Heart right ventricle (tissue), 16 donors: ENCODE measurements at places on chromosomes 5 and 9. TPM values are rescaled to one million over a fixed set of nuclear protein-coding genes. Genes with fewer than 3 reads are reported as not detected.

Gene PCDHB15
- total RNA-seq = 4.5 TPM

GRCh38 chr5:43840424-43841125, 237.6 kb downstream of the NNT start:
- DNase-seq = no peak

GRCh38 chr5:66653325-66653724, 57.1 kb downstream of the MAST4 start:
- no peak for DNase-seq

GRCh38 chr5:169374761-169375160, 73.8 kb upstream of the SLIT3 start:
- no peak for DNase-seq

Gene MARCOL
- total RNA-seq = not detected

Gene NPR3
- 113 TPM for total RNA-seq

DNA sequence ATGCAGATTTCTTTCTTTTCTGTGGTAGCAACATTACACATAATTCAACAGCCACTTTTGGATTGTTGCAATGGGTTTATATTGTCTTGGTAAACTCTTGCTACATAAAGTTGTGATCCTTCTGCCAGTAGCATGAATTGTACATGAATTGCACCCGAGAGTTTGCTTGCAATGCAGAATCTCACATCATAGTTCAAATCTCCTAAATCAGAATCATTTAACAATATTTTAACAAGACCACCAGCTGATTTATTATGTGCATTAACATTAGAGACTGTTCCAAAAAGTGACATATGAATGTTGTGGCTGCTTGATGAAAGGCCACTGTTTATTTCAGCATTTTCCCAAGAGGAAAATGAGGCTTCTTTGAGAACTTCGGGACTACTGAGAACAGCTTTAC, 1491.8 kb upstream of the NUDT12 start:
- DNase-seq = no peak

- DNase-seq = no peak
These were observed 11.6 kb downstream of the WHRN start for GRCh38 chr9:114493521-114494184.

Gene RANBP17
- 5.7 TPM for total RNA-seq

- DNase-seq = no peak
These were observed 132.1 kb upstream of the PPP1R26 start for GRCh38 chr9:135347461-135347860.

DNA sequence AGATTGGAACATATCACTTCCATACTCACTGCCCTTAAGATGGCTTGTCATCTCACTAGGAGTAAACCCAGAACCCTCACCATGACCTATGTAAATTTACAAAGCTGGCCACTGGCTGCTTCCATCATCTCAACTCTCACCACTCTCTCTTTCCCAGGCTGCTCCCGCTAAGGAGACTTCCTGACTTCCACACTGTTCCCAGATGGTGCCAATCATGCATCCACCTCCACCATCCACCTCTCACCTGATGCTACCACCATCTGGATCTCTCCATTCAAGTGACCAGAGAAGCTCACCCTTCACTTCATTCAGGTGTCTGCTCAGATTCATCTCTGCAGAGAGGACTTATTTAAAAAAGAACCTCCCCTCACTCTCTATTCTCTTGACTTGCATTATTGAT, 91.3 kb downstream of the HTR4 start:
- DNase-seq = no peak

- DNase-seq = no peak
These were observed 112.1 kb downstream of the ST8SIA4 start for GRCh38 chr5:100790951-100791350.

GRCh38 chr5:157175071-157175612, 5.5 kb upstream of the ITK start:
- no peak for DNase-seq

DNA sequence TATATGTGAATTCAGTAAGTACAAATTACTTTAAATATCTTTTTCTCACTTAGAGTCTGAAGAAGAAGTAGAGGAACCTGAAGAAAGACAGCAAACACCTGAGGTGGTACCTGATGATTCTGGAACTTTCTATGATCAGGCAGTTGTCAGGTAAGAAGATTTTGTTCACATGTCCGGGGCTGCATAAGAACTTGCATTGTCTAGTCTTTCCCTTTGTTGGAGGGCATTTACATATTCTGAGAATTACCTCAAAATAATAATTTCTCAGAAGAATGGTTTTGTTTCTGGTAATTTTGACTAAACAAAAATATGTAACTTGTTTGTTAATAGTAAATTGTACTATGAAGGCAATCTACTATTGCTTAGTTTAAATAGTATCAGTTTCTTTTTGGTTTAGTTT, 23.7 kb downstream of the G3BP1 start:
- no peak for DNase-seq

- DNase-seq = no peak
These were observed 25.1 kb downstream of the CARTPT start for GRCh38 chr5:71744009-71744790.

- DNase-seq = no peak
These were observed 133.3 kb upstream of the SMARCA2 start for GRCh38 chr9:1881708-1882295.

- DNase-seq = no peak
These were observed 63.9 kb downstream of the PRRT1B start for GRCh38 chr9:131609099-131609830.

Gene KCTD16
- total RNA-seq = 0.28 TPM

Gene TMEM174
- total RNA-seq = not detected

DNA sequence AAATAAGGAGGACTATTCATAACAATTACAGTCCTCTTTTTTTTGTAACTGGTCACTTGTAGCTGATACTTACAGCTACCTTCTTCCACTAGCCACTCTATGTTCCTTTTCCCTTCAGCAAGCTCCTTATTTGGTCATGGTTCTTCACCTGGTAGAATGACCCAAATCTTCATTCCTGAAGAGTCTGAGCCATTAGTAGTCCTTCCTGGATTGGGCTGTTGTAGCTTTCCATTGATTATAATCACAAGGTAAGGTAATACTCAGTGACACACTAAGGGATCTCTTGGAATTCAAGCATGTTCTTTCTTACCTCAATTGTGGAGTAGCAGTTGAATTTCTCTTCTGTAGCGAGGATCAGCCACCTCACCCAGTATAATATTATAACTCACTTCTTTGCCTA, 25.5 kb upstream of the ITGA2 start:
- DNase-seq = no peak

Gene RAD17
- total RNA-seq = 17.5 TPM

- no peak for DNase-seq
These were observed 39.2 kb downstream of the NSG2 start for GRCh38 chr5:174084691-174085154.

DNA sequence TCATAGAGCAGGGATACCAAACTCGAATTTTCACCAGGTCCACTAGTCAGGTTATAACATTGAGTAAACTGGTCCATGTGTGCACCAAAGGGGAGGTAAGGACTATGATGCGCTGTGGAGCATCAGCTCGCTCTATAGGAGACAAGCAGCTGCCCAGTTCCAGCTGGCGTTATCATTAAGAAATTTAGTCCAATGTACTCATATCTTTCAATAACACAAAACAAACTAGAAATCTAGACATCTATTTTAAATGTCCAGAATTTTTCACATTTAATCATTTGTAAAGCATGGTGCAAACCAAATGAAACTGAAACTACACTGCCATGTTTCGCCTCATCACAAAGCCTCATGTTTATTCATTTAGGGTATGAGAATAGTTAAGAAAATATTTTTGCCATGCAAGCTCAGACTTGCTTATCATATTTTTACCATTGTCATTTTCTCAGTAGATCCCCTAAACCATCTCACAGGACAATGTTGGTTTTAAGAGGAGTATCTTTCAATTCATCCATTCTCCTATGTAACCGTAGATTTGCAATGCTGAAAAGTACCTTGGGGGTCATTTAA, 50.9 kb downstream of the ZNF474 start:
- DNase-seq = no peak

Gene MSX2
- 1.2 TPM for total RNA-seq

DNA sequence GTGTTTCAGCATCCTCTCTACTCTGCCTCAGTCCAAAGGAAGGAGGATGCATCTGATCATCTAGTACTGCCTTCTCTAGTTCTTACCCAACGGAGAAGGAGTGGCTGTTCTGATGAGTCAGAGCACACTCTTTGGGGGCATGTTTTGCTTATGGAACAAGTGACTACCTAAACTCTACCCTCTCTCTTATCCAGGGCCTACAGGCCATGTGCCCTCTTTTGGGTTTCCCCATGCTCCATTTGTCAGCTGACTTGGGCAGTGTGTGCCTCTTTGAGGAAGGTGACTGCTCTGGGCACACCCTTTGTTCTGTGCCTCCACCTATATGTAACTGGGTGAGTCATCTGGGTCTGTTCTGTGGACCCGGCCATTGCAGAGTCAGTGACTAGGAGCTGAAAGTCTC, 89.6 kb upstream of the BNC2 start:
- no peak for DNase-seq

DNA sequence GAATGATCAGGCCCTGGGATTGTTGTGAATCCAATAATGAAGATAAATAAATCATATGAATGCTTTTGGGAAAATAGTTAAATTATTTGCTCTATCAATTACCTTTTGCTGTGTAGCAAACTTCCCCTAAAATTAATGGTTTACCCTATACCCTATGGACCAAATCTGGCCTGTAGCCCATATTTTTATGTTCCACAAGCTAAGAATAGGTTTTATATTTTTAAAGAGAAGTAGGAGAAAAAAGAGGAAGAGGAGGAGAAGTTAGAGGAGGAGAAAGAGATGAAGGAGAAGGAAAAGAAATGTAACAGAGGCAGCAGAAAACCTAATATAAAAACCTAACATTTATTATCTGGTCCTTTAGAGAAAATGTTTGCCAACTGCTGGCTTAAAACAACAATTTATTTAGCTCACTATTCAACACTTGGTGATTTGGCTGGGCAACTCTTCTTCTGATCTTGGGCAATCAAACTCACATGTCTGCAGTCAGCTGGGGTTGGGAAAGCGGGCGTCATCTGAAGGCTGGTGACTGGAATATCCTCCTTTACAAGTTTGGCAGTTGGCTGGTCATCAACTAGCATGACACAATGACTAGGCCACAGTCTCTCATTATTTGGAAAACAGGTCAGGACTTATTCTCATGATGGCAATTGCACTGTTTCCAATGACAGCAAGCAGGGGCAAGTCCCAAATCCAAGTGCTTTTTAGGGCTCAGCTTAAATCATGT, 522.9 kb downstream of the RASEF start:
- DNase-seq = no peak

Gene PPP2R2B
- 0.85 TPM for total RNA-seq

DNA sequence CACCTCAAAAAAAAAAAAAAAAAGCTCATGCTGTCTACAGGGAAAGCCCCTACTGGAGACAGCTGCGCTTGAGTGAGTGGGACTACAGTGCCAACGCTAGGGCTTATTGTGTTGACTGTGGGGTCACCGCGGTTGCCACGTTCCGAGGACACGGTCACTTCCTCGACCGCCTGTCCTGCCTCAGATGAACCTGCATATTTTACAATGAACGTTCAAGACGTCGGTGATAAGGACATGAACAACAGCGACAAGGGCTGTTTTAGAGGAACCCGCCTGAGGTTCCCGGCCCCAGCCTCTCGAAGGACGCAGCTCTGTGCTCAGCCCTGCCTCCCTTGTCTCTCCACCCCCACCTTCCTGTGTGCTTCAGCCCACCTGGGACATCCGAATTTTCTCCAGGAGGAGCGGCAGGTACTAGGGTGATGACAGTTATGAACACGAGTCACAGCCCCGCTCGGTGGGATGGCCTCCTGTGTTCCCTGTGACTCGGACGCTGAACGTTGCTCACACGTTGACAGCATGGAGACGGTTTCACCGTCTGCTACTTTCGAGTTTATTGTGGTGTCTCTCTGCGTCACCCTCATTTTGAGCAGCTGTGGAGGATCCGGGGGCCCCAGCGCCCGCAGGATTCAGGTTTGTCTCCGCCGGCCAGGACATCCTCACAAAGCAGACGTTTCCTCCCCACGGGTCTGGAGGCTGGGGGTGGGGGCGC, 11.3 kb upstream of the DIPK1B start:
- DNase-seq = no peak

DNA sequence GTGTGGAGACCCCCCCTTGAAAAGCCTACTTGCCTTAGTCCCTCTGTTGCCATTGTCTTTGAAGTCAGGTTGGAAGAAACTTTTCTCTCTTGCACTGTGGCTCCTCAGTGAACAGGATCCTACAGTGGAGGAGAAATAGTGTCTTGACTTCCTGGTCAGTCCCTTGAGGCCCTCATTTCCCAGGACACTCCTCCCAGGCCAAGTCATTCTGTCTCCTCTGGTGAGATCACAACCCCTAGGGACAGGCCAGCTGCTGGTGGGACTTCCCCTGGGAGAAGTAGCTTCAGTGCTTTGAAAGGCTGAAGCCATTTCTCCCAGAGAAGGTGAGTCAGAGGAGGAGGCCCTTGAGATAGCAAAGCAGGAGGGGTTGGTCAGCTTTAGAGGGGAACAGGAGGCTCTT, 10.1 kb upstream of the GRIA1 start:
- DNase-seq = no peak

DNA sequence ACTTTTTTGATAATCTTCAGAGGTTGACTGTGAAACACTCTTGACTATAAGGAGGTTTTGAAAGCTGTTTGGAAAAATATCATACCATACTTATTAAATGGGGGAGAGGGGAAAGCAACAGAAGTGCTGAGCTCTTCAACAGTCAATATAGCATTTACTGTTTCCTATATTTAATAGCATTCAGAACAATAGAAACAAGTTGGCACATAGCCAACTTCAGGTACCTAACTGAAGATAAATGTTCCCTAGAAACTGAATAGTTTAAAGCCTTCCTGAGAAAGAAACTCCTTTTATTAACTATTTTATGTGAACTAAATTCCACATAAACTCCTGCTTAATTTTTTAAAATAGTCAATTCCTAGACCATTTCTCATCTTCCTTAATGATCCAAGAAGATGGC, 26.3 kb downstream of the SLC31A1 start:
- no peak for DNase-seq

DNA sequence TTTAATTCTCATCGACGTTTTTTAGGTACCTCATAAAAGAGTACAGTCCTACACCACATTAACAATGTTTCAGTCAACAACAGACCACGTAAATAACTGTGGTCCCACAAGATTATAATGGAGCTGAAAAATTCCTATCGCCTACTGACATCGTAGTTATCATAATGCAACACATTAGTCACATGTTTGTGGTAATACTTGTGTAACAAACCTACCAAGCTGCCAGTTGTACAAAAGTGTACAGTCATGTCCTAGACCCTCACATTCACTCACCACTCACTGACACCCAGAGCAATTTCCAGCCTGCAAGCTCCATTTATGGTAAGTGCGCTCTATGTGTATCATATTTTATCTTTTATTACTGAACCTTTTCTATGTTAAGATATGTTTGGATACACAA, 16.8 kb downstream of the GNAQ start:
- no peak for DNase-seq

- DNase-seq = no peak
These were observed 195.7 kb downstream of the CD180 start for GRCh38 chr5:67000794-67001475.
